ENCODE measurements at places on chromosomes 5 and 9.
A peak's percentile ranks its signal among the peaks of the same experiment; 100 is the strongest.

DNA sequence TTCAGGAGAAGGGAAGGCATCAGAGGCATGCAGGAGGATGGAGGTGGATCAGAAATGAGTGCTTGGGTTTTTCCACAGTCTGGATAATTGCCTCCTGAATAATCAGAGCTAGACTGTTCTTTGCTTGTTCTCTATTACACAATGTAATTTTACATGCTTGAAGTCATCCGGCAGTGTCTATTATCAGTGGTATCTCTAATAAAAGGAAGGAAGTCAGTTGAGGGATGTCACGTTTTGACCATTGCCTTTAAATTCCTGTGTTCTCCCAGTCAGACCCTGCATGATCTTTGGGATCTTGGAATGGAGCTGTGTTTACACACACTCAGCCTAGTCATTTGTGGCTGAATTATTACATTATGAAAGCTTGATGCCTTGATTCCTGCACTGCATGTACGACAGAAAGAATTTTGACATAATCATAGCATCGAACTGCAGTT lies 91.0 kb downstream of the PDE8B start:
- no peak for DNase-seq

- DNase-seq = no peak
These were observed 48.5 kb downstream of the G3BP1 start for GRCh38 chr5:151820271-151820670.

GRCh38 chr5:73286896-73287295 lies 113.9 kb downstream of the TMEM174 start:
- DNase-seq = no peak

- DNase-seq = peak; percentile 1
These were observed 91.3 kb upstream of the GPBP1 start for GRCh38 chr5:57082441-57083067.

DNA sequence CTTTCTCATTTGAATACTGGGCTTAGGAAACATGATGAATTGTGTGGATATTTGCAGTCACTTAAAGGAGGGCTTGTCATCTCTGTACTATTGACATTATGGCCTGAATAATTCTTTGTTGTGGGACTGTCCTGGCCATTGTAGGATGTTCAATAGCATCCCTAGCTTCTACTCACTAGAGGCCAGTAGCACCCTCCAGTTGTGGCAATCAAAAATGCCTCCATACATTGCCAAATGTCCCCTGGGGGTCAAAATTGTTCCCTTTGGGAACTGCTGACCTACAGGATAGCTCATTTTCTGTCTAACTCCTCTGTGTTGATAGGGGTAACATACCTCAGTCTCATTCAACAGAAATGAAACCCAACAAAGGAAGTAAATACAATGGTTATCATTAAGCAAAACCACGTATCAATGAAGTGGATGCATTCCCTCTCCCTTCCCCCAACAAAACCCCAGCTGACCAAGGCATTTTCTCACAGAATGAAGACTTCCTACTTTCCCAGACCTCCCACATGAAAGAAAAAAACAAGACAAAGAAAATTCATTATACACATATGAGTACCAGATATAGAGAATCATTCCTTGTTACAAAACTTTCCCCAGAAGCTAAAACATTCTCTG lies 18.1 kb downstream of the FYB1 start:
- DNase-seq = no peak

GRCh38 chr5:178318893-178319292 lies 86.3 kb upstream of the PHYKPL start:
- DNase-seq = no peak

GRCh38 chr9:35829084-35829763 lies at the start of gene TMEM8B:
TMEM8B (plus strand) TSS chr9:35829228; CDS start chr9:35829448, 220 bp downstream.
- DNase-seq = peak; percentile 95

DNA sequence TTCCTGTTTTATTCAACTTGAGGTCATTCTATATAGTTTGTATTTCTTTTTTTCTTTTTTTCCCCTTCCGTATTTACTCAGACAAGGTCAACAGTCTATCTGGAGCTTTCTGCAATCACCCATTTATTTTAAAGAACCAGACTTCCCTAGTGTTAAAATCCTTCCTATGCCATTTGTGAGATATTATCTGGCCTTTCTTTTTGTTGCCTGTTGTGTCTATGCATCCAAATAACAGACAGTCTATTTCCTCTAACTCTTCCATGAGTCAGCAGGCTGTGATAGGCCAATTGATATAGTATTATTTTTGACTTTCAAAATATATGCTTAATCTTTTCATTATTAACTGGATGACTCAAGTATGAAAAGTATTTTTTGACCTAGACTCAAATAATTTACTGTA lies 291.2 kb upstream of the PTPRD start:
- no peak for DNase-seq

GRCh38 chr5:159764283-159765134 lies 151.8 kb upstream of the ADRA1B start:
- DNase-seq = no peak

- peak; percentile 64 for DNase-seq
These were observed 73.6 kb upstream of the ALDH1B1 start for GRCh38 chr9:38318759-38319495.

GRCh38 chr9:35385042-35385441 lies 104.9 kb upstream of the RUSC2 start:
- DNase-seq = peak; percentile 11

DNA sequence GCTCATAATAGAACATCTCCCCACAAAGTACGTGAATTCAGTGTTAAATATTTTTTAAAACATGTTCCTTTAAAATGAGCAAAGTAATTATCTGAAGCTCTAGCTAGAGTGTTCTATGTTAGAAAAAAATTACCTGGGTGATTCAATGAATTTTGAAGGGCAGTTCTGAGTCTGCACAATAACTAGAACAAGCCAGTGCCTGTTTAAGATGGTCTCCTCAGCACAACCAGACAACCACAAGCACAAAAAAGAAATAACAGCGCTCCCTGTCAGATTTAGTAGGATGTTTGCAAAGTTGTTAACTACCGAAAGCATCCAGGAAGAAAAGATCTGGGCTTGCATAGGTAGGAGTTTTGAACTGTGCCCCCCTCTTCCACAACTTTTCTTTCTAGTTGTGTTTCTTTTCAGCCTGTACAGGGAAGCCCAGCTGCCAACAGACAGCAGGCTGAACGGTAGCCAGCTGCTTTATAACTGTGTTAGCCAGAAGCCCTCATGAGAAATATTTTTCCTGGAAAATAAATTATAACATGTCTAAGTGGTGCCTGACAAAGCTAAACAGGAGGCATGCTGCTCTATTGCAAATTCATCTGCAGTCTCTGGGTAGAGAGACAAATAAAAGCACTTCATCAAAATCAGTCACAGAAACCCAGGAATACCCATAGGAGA lies 1026.9 kb downstream of the MAT2B start:
- peak; percentile 51 for DNase-seq

GRCh38 chr5:171436804-171437285 lies 17.4 kb downstream of the FGF18 start:
- DNase-seq = no peak

DNA sequence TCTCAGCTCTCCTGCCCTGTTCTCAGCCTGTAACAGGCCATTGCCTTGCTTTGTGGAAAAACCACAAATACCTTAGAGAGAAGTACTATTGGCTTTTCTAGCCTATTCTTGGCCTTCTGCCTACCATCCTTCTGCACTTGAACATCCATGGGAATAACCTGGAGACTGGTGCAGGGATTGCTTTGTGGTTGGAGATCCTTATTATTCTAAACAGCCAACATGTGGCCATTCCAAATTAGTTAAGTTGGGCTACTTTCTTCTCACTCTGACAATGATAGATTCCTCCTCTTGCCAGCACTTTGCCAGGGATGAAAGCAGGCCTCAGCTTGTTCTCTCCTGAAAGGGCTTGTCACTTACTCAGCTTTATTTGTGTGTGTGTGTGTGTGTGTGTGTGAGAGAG lies 240.4 kb downstream of the GLIS3 start:
- no peak for DNase-seq

GRCh38 chr9:36903541-36904435 lies 130.3 kb downstream of the PAX5 start:
- no peak for DNase-seq

All from muscle of arm (tissue), 14 donors.